Liver (tissue), 10 donors: ENCODE measurements at places on chromosomes 11 and 22. TPM values are rescaled to one million over a fixed set of nuclear protein-coding genes. Genes with fewer than 3 reads are reported as not detected.

DNA sequence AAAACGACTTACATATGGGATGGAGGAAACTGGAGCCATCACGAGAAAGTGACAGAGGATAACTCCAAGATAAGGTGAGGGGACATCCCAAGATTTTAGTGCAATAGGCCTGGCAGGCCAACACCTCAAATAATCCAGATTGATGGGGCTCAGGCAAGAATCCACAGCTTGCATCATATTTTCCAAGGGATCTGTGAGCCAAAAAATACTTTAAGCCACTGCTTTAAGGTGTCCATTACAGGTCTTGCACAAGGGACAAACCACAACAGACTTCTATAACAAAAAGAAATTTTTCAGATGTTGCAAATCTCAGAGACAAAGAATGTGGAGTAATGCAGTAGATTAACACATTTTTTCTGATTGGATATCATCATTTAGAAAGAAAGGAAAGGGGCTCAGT lies 45.6 kb downstream of the DENND5A start:
- H3K4me3 ChIP-seq = no peak overlapping the region
- no peaks in the 10 kb centered on the region for H3K27me3 ChIP-seq
- no peaks in the 10 kb centered on the region for H3K36me3 ChIP-seq
- no peaks in the 10 kb centered on the region for H3K4me1 ChIP-seq

GRCh38 chr11:26088391-26088790 lies 243.5 kb upstream of the ANO3 start:
- no peak overlapping the region for H3K27ac ChIP-seq
- DNase-seq = no peak
- no peaks in the 10 kb centered on the region for H3K27me3 ChIP-seq
- no peaks in the 10 kb centered on the region for H3K36me3 ChIP-seq

DNA sequence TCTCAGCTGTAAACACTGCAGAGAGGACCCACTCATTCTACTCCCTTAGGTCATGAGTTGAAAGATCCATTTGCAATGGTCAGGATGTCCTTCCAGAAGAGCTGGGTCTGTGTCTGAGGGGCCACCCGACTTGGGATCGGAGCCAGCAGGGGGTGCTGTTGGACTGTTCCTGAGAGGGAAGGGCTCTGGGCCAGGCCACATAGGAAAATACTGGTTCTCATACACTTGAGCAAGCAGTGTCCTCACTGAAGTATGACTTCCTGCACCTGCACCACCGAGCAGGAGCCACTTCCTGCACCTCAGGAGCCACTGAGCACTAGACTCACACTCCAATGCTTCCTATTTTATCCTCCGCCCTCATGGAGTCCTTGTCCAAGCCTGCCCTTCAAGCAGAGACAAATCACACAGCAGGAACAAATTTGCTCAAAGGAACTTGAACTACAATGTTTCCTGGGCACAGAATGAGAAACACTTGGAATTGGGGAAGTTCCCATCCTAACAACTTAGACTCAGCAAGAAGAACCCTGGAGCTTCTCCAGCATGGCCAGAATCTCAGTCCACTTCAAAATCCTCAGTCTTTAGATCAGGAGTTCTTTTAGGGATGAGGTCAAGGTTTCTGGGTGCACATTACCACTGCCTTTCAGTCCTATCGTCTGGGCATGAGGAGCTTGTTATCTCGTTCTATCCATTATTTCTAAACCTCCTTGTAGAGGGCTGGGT lies 36.6 kb upstream of the VPREB1 start:
- peaks cover 8% of the 10 kb centered on the region for H3K27me3 ChIP-seq
- no peak overlapping the region for H3K27ac ChIP-seq
- peak; percentile 86 for DNase-seq

GRCh38 chr22:34414467-34415440 lies 494.5 kb upstream of the LARGE1 start:
- H3K27ac ChIP-seq = no peak overlapping the region
- no peaks in the 10 kb centered on the region for H3K36me3 ChIP-seq
- peak; percentile 36 for DNase-seq

DNA sequence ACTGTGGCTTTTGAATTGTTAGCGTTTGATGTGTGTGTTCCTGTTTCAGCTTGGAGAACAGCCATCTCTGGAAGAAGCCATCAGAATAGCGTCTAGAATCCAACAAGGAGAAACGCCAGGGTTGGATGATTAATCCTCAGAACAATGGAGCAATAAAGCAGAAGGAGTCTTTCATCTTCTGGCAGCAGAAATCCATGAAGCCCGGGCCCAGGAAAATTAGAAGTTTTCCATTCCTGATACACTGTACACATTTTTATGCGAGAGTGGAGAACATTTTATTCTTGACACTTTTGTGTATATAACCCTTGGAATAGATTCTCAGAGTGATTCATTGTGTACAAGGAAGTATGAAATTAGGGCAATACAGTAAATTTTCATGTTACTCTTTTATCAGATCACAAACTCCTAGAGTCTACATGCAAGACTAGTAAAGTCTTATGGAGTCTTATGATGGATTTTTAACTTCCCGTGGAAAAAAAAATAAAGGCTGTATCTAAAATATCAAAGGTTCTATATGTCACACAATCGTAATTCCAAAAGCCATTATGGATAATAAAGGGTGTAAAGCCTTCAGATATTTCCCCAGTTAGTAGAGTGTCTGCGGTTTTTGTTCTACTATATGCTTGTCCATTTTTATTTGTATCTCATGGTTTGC lies 45.9 kb upstream of the WEE1 start:
- H3K36me3 ChIP-seq = peaks cover 6% of the 10 kb centered on the region
- H3K27me3 ChIP-seq = no peaks in the 10 kb centered on the region
- DNase-seq = no peak
- no peak overlapping the region for H3K4me3 ChIP-seq
- H3K4me1 ChIP-seq = no peaks in the 10 kb centered on the region

- DNase-seq = no peak
- H3K27ac ChIP-seq = no peak overlapping the region
- H3K4me1 ChIP-seq = peaks cover 19% of the 10 kb centered on the region
- H3K4me3 ChIP-seq = peak overlapping the region; percentile 23
- no peaks in the 10 kb centered on the region for H3K36me3 ChIP-seq
Measured at GRCh38 chr11:280706-281485, 2.7 kb downstream of the NLRP6 start.

- no peaks in the 10 kb centered on the region for H3K36me3 ChIP-seq
- H3K27ac ChIP-seq = no peak overlapping the region
- H3K4me1 ChIP-seq = peaks cover 1% of the 10 kb centered on the region
- H3K27me3 ChIP-seq = no peaks in the 10 kb centered on the region
Measured at GRCh38 chr11:73379189-73379880, 3.1 kb downstream of the RELT start.

DNA sequence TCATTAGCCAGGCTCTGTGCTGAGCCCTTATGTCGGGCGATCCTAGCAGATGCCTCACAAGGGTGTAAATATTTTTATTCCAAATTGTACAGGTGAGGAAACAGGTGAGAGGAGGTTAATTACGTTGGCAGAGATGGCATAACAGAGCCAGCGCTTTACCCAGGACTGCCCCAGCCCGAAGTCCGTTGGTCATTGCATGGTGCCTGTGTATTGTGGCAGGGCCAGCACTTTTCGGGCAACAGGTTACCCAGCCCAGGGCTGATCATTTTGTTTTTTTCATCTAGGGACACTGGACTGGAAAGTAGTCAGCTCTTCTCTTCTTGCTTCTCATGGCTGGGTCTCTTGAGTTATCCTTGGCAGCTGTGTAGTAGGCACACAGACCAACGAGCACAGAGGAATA lies 202.2 kb upstream of the NAV2 start:
- no peak for DNase-seq
- H3K36me3 ChIP-seq = no peaks in the 10 kb centered on the region
- H3K27ac ChIP-seq = peak overlapping the region; percentile 92
- peaks cover 70% of the 10 kb centered on the region for H3K4me1 ChIP-seq
- no peaks in the 10 kb centered on the region for H3K27me3 ChIP-seq
- no peak overlapping the region for H3K4me3 ChIP-seq

DNA sequence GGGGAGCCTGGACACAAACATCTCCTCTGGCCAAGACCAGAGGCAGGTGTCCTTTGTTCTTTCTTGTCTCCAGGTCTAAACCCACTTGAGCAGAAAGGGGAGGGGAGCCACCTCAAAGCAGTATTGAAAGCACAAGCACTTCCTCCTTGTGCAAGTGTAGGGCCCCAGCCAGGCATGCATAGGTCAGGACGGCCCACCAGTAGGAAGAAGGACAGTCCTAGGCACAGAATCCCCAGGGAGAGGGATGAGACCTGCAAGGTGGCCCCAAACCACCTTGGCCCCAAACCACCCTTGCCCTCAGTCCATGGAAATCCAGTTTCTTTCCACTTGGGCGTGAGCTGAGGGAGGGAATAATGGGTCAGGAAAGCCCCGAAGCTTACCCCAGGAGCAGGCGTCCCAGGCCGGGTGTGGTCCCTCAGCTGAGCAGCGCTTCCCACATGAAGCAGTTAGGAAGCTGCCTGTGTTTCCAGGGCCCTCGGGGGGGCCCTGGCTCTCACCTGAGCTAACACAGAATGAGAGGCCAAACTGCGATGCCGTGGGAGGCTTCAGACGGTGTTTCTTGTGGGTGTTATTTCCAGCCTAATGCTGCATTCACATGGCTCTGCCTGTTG lies 20.4 kb upstream of the IGSF9B start:
- H3K27me3 ChIP-seq = no peaks in the 10 kb centered on the region
- no peak overlapping the region for H3K27ac ChIP-seq
- H3K36me3 ChIP-seq = no peaks in the 10 kb centered on the region
- DNase-seq = no peak
- no peaks in the 10 kb centered on the region for H3K4me1 ChIP-seq

DNA sequence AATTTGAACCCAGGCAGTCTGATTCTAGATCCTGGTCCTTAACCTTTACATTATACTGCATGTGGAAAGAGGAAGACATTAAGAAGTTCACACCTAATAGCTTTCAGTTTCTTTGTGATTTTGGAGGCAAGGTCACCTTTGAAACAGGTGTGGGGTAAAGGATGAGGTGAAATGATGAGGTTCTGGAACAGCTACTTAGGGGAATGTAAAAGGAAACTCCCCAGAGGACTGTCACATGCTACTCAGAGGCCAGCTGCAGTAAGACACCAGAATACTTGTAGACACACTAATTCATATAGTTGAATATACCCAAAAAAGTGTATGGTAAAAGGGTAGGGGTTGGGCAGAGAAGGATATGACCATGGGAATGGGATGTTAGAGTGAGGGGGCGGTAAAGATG lies 5.4 kb downstream of the APIP start:
- H3K27ac ChIP-seq = no peak overlapping the region
- H3K36me3 ChIP-seq = no peaks in the 10 kb centered on the region
- peaks cover 7% of the 10 kb centered on the region for H3K4me1 ChIP-seq
- H3K4me3 ChIP-seq = no peak overlapping the region
- DNase-seq = no peak
- no peaks in the 10 kb centered on the region for H3K27me3 ChIP-seq

- peaks cover 5% of the 10 kb centered on the region for H3K4me1 ChIP-seq
- peaks cover 8% of the 10 kb centered on the region for H3K36me3 ChIP-seq
- peaks cover 6% of the 10 kb centered on the region for H3K27me3 ChIP-seq
- H3K4me3 ChIP-seq = no peak overlapping the region
- DNase-seq = no peak
- H3K27ac ChIP-seq = no peak overlapping the region
Measured at GRCh38 chr11:60927061-60927592, 2.9 kb downstream of the TMEM132A start.

DNA sequence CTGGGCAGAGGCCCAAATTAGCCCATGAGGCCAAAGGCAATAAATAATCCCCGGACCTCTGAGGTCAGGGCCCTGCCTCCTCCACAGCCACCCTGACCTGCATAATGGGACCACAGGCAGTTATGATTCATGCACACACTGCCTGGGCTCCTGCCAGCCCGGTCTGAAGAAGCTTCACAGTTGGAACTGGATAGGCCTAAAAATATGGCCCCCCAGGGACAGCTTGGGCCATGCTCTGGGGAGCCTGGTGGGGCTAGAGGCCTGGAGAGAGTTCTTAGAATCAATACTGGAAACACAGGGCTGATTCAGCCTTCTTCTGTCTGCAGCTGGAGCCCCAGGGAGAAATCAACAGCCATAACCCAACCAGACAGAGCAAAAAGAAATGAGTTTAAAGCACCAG lies 112.8 kb upstream of the CADM1 start:
- H3K27ac ChIP-seq = no peak overlapping the region
- no peaks in the 10 kb centered on the region for H3K36me3 ChIP-seq
- H3K27me3 ChIP-seq = no peaks in the 10 kb centered on the region
- no peak for DNase-seq

DNA sequence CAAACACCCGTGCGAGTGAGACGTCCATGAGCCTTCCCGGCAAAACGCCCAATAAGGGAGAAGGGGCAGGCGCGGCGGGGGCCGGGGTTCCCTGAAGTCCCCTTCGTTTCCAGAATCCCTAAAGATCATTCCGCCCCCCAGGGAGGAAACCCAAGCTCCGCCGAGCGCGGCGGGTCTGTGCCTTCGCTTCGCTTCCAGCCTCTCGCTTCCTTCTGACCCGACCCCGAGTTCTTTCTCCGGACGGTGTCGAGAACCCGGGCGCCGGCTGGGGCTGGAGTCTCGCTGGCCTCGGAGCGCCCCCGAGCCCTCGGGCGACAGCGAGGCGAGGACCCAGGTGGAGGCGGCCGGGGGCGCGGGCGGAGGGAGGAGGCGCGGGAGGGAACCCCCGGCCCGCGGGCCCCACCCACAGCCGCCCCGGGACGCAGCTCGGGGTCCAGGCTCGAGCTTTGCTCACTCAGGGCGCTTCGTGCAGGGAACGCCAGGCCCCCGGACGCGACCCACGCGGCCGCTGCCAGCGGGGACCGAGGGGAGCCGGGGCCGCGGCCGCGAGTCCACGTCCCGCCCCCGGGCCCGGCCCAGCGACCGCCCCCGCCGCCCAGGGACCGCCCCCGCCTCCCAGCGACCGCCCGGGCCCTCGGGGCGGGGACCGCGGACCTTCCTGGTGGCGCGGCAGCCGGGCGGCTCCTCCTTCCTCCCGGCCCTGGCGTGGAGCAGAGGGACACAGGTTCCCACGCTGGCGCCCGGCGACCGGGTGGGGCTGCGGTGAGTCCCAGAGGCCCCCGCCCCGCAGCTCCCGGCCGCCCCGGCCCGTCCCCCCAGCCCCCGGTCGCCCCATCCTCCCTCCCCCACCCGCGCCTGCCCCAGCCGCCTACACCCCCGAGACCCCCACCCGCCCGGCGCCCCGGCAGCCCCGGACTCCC lies at the start of gene PGGHG:
Gene PGGHG, plus strand, starts transcription at position 649 of the 920 bp plus-strand sequence. CDS start 691 bp downstream, outside the sequence.
- peak within 1 kb of the TSS; percentile 76 for H3K4me3 ChIP-seq
- H3K4me1 ChIP-seq = no peaks in the 10 kb centered on the region
- DNase-seq = no peak
- no peaks in the 10 kb centered on the region for H3K27me3 ChIP-seq

DNA sequence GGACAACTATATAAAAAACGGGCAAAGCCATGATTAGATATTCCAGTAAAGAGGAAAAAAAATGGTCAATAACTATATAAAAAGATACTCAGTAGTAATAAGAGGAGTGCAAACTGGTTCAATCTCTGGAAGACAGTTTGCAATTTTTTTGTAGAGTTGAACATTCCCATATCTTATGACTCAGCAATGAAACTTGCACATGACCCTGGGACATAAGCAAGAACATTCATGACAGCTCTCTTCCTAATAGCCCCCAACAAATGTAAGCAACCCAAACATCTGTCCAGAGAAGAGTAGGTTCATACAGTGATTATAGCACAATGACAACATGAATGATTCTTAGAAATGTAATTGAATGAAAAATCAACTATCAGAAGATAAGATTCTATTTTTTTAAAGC lies 21.8 kb upstream of the CSF2RB start:
- no peak overlapping the region for H3K27ac ChIP-seq
- DNase-seq = no peak
- no peaks in the 10 kb centered on the region for H3K4me1 ChIP-seq
- no peak overlapping the region for H3K4me3 ChIP-seq
- H3K27me3 ChIP-seq = no peaks in the 10 kb centered on the region

Gene KIAA1671
- total RNA-seq = 10.7 TPM

Gene CHADL
- 0.51 TPM for total RNA-seq

Gene OR5B21
- total RNA-seq = not detected

Gene P2RY6
- 0.59 TPM for total RNA-seq

Gene MYEOV
- 0.79 TPM for total RNA-seq

Gene TRMT112
- total RNA-seq = 137 TPM

Gene RFPL1
- not detected for total RNA-seq

Gene PACS1
- 9.1 TPM for total RNA-seq

Gene JAML
- total RNA-seq = 9.6 TPM

Gene OR5F1
- not detected for total RNA-seq

Gene ACRV1
- total RNA-seq = not detected
